ENCODE measurements at places on chromosomes 3 and 15.
A peak's percentile ranks its signal among the peaks of the same experiment; 100 is the strongest.

DNA sequence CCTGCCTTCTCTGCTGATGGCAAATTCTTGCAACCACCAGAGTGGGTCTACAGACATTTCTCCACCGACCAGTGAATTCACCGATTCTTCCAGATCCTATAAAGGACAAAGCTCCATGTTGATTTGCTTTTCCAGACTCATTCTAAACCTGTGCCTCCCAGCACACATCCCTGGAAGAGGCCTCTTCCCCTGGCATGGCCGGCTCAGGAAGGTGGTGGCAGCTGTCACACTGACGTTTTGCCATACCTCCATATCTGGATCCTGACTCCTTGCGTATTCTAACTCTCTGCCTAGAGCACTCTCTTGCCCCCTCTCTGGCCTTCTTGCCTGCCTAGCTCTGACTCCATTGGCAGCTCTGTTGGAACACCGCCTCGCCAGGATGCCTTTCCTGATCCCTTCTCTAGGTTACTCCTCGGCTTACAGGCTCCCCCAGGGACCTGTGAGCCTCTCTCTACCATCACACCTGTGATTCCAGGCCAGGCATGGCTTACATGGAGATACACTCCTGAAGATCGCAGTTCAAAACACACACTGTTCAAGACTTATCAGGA is 31.0 kb downstream of the SLCO2A1 start:
- no peak for DNase-seq

- DNase-seq = no peak
These were observed 158.2 kb upstream of the RAP2B start for GRCh38 chr3:153003862-153004261.

DNA sequence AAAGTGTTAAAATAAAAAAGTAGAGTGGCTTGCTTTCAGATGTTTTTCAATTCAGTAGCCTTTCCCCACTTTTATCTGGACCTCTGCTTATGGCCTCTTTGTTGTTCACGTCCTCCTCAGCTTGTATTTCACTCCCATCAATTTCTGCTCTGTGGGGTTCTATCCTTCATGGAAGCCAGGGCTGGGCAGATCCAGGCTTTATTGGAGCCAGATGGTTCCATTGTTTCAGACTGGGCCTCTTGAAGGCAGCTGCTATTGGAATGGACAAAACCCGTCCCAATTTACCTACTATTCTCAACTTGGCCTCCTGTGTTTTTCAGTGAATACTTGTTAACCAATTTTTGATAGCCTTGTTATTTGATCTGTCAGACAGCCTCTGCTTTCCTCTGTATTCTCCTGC is 10.9 kb upstream of the AADACL2 start:
- DNase-seq = peak; percentile 20

DNA sequence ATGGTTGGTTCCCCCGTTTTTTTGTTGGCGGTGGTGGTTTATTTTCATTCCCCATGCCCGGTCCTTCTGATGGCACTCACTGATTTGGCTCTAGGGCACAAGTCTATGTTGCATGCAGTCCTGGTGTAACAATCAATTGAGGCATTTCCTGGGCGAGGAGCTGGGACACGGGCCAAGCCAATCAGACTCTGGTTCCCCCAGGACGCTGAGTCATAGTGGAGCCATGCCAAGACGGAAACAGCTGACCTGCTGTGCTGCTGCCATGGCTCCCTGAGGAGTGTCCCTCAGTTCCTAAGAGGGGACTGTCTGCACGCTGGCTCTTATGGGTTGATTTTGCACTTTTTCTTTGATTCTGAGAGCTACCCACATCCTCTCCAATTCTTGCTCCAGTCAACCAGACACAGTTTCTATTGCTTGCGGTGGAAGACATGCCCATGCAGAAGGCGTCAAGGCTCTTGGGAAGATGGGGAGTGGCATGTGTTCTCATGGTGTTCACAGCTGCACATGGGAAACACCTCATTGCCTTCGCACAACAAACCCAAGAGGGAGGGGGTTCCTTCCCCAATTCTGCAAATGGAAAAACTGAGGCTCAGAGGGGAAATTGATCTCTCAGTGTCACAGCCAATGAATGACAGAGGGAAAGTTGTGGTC is 28.3 kb upstream of the ALDH1L1 start:
- DNase-seq = peak; percentile 87

DNA sequence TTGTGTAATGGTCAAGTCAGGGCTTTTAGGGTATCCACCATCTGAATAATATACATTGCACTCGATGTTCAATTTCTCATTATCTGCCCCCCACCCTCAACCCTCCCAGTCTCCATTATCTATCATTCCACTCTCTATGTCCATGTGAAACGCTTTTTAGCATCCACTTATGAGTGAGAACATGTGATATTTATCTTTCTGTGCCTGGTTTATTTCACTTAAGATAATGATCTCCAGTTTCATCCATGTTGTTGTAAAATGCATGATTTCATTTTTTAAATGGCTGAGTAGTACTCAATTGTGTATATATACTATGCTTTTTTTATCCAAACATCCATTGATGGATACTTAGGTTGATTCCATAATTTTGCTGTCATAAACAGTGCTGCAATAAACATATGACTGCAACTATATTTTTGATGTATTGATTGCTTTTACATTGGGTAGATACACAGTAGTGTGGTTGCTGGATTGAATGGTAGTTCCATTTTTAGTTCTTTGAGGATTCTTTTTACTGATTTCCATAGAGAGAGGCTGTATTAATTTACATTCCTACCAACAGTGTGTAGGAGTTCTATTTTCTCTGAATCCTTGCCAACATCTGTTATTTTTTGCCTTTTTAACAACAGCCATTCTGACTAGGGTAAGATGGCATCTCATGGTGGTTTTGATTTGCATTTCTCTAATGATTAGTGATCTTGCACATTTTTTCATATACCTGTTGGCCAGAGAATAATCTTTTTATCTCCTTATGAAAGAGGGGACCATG is 332.9 kb upstream of the TGFBR2 start:
- DNase-seq = no peak

DNA sequence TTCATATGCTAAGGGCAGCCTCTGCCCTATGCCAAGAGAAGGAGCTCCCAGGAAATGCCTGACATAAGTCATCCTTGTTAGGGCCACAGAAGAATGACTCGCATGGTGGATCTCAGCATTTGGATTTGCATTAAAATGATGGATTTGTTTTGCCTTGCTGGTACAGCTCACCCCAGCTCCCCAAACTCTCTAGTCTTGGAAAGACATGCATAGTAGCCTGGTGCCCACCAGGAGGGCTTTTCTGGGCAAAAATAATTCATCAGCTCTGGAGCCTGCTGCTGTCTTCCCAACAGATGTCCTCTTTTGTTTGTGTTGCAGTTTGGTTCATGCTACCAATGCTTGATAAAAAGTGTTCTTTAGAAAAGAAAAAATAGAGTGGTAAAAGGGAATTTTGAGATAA is 833.0 kb downstream of the AGBL1 start:
- DNase-seq = no peak

DNA sequence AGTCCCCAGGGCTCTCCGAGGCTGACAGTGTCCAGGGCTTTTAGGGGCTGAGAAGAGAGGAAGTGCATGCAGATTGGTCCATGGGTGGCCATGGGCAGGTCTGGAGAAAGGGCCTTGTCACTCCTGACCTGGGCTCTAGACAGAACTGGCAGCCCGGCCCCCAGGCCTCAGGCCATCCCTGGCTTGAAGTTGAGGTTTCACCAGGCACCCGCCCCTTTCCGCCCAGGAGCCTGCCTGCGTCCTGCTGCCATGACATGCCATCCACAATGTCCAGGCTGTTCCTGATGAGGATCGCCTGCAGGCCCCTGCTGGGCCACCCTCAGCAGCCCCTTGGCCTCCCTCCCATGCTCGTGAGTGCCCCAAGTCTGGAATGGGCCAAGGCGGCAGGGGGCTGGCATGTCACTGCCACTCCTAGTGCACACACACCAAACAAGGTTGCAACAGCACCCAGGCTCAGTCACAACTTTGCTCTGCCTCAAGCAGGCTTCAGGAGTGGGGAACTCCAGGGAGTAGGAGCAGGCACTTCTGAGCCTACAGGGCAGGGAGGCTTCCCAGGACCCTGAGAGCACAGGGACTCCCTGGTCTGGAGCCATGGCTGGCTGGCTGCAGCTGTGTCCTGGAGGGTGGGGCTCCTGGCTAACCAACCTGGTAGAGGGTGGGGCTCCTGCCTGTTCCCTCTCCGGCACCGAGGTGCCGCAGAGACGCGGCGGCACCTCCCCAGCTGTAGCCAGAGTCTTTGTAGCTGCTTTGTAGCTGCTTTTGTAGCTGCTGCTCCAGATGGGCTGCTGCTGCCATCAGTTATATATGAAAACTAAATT is 1457.1 kb upstream of the GBE1 start:
- DNase-seq = no peak

DNA sequence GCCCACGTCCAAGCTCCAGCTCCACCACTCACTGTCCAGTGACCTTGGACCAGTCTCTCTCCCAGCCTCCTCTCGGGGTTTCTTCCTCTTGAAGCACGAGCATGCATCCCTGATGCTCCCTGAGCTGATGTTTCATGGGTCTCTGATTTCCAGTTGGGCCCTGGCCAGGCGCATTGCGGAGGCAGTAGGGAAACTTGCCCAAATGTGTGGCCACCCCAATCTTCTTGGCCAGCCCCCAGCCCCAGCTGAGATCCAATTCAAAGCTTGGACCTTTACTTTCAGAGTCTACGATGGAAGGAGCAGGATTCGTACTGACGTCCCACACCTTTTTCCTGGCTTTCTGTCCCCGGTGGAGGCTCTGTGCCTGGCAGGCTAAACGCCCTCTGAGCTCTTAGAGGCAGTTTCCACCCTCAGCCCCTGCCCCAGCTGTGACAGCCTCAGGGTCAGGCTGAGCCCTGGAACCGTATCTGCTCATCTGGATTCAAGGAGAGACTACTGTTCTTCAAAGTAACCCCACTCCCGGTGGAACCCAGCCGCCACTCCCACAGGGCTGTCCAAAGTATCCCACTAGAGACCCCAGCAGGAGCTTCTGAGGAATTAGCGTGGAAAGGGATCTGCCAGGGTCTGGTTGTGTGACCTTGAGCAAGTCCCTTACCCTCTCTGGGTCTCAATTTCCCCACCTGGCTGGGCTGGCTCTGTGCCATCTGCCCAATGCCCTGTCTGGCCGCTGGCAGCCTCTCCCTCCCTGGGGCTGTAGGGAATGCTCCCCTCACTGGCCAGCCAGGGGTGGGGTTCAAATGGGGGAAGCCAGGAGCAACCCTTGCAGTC is 37.4 kb downstream of the CPN2 start:
- DNase-seq = no peak

DNA sequence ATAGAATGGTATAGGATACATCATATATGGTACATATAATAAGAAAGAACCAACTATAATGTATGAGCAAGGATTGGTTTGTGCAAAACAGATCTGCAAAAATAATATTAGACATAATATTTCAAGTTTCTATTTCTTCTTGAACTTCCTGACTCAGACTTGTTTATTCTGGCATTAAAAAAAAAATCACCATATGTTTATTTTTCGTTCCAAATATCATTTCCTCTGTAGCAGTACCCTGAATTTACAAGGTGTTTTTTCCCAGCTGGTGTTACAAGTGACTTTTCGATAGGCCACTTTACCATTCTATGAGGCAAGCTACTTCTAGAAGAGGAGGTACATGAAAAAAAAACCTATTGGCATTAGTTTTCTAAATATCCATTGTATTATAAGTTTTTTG is 785.0 kb downstream of the PDCD6IP start:
- no peak for DNase-seq

GRCh38 chr3:15899388-15899787 is 101.6 kb upstream of the ANKRD28 start:
- no peak for DNase-seq

GRCh38 chr3:42501321-42501680 is 1.1 kb upstream of the VIPR1 start:
- peak; percentile 6 for DNase-seq

DNA sequence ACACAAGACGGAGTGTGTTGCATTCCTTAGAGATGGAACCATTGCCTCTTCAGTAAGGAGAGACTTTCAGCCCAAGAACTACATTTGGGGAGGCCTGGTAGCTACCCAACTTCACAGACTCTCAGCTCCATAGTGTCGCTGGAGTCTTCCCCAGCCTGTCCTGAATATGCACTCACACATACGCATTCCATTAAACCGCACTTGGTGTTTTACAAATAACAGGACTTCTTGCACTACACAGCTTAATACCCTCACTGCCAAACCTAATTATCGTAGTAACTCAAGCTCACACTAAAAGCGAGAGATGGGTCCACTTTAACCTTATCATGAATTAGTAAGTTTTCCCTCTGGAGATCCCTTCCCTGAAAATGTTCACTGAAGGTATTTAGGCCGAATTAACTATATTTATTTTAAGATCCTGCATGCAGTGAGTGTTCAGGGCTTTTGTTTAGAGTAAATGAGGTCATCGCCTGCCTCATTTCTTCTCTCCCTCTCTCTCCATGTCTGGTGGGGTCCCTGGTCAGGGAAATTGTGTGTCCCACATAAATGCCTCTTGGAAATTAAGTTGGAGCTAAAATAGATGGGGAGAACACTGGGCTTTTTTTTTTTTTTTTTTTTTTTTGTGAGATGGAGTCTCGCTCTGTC is 171.9 kb downstream of the FAM43A start:
- no peak for DNase-seq

DNA sequence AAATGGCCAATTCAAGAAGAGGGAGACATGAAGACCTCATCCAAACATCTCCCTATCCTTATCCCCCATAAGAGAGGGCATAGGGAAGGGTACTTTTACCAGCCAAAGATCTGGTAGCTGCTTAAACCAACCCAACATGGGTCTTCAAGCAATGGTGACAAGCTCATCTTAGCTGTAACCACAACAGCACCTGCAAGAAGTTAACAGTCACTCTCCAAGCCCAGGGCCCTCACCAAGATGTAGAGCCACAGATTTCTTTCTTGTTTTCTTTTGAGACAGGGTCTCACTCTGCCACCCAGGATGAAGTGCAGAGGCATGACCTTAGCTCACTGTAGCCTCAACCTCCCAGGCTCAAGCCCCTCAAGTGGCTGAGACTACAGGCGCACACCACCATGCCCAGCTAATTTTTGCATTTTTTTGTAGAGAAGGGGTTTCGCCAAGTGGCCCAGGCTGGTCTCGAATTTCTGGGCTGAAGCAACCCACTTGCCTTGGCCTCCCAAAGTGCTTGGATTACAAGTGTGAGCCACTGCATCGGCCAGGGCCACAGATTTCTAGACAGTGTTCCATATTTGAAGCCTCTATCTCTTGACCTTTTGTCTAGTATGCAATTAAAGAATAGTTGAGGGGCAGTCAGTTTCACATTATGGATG is 57.1 kb downstream of the DHX30 start:
- no peak for DNase-seq

DNA sequence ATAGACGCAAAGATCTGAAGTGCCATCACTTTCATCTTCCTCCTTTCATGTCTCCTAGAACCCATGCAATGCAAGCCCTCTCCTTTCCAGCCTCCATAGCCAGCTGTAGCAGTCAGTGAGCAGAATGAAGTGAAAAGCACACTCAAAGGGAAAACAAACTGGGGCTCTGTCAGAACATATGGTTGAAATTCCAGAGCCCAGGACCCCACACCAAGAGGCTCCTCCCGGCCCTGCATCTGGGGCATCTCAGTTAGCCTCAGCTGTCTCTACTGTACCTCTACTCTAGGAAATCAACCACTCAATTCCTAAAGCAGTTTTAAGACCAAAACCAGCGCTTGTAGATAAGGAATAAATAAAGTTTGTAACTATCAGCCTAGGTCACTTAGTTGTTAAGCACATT is 73.8 kb upstream of the P3H2 start:
- no peak for DNase-seq
